ENCODE measurements at places on chromosomes 1 and 21.

DNA sequence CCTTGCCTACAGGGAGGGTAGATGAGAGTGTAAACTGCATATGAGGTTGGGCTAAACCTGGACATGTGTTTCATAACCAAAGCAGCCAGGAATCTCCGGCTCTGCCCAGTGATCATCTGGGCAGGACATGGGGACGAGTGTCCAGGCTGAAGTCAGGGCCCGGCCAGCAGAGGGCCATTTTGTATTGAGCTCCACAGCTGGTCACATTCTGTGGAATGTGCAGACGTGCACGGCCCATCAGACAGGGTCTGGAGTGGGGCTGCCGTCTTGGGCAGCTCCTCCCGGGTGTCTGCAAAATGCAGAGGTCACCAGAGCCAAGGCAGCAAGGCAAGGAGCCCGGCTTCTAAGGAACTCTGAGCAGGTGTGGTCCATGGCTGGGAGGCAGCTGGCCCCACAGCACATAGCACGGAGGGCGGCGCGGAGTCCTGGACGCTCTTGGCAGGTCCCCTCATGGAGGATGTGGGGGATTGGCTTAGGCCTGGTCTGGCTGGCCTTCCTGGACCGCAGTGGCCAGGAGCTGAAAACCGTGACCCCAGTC, 6.2 kb downstream of the LRRC3 start:
- no peak for DNase-seq

- DNase-seq: no peak
Measured at GRCh38 chr1:215583185-215583749, 16.2 kb downstream of the KCTD3 start.

DNA sequence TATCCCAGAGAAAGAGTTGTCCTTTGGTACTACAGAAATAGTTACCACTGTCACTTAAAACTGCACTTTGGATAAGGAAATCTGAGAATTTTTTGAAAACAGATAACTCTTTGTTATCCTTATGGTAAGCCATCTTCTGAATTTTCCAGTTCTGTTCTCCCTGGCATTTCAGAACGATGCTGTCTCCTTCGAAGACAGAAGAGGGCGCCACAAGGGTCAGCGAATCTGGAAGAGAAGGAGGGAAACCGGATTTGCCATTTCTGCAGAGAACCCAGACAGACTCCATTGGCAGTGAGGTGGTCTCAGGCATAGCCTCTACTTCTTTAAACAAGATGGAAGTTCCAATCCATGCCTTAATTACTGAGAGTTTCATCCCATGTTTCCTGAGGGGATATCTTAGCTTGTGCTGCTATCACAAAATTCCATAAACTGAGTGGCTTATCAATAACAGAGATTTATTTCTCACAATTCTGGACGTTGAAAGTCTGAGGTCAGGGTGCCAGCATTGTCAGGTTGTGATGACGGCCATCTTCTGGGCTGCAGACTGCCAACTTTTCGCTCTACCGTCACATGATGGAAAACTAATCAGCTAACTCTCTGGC, 6.4 kb downstream of the FCRL2 start:
- no peak for DNase-seq

- DNase-seq: no peak
Measured at GRCh38 chr21:34818662-34819158, 149.9 kb downstream of the CLIC6 start.

DNA sequence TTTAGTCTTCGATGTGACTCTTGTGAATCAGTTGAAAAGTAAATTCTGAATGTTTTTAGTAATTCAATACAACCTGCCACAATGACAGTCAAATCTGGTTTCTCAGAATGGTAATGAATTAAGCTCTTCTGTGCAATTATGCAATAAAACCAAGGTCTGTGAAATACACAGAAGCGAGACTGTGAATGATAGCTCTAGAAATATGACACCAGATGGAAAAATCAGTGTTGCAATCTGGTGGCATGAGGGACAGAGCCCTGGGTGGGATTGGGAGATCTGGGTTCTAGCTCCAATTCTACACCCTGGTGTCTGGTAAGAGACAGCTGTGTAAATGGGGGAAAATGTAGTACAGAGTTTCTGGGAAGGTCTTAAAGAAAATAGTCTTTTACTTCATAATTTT, 586.4 kb upstream of the ZRANB2 start:
- DNase-seq: no peak

GRCh38 chr1:153872934-153873333, 49.8 kb downstream of the GATAD2B start:
- no peak for DNase-seq

DNA sequence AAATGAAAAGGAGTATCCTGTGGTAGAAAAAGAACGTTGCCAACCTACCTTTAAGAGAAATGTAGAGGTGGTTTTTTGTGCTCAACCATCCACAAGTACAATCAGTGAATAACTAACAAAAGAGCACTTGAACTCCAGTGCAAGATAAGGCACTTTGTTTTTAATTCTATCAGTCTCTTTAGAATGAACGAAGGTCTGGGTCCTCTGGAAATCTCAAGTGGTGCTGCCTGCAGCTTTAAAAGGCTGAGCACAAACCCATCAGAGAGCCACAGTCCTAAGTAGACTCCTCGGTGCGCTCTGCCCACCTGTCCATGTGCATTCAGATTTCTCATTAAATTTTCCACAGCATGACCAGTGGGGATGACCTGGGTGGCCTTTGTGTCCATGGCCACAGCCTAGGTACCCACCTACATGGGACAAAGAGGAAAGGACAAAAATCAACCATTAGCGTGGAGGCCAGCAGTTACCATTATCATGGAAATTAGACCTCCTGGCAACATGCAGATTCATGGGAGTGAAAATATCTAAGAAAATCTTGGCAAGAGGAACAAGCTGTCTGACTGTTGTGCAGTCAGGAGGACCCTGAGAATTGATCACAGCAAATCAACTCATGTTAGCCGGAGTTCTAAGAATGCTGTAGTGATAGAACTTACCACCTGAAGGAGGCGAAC, 9.4 kb downstream of the TRIM45 start:
- DNase-seq: no peak

- DNase-seq: no peak
Measured at GRCh38 chr1:218659911-218660677, 315.0 kb downstream of the TGFB2 start.

DNA sequence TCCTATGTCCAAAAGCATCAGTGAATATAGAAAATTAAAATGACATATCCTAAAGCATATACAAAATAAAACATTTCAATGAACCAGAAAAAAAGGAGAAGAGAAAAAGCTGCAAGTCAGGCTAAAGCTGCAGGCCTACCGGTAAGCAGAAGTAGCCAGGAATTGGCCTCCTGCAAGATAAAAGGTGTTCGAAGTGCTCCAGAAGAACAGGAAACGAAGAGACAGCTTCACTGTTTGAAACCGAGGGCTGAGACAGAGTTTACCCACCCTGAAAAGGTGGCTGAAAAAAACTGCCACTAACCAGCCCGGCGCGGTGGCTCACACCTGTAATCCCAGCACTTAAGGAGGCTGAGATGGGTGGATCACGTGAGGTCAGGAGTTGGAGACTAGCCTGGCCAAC, 37.4 kb downstream of the NSL1 start:
- no peak for DNase-seq

GRCh38 chr1:116130356-116130755, 19.2 kb downstream of the MAB21L3 start:
- DNase-seq: no peak

- no peak for DNase-seq
Measured at GRCh38 chr1:87250336-87250735, 78.3 kb upstream of the LMO4 start.

- DNase-seq: no peak
Measured at GRCh38 chr1:174217248-174217647, 57.9 kb downstream of the RABGAP1L start.

- DNase-seq: no peak
Measured at GRCh38 chr21:44874240-44874496, 678 bp upstream of the PTTG1IP start.

DNA sequence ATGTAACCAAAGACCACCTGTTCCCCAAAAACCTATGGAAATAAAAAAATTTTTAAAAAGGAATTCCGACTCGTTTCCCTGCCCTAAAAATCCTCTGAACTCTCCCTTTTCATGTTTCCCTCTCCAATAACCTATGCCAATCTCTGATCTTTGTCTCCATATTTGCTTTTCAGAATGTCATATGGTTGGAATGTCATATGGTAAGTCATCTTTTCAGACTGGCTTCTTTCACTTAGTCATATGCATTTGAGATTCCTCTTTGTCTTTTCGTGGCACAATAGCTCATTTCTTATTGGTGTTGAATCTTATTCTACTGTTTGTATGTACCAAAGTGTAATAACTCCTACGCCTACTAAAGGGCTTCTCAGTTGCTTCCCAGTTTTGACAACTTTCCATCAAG, 117.5 kb downstream of the BACH1 start:
- DNase-seq: no peak

GRCh38 chr1:36966242-36966641, 68.1 kb downstream of the GRIK3 start:
- peak; percentile 23 for DNase-seq
